ENCODE measurements at places on chromosomes 2 and 18. TPM values are rescaled to one million over a fixed set of nuclear protein-coding genes. Genes with fewer than 3 reads are reported as not detected.

DNA sequence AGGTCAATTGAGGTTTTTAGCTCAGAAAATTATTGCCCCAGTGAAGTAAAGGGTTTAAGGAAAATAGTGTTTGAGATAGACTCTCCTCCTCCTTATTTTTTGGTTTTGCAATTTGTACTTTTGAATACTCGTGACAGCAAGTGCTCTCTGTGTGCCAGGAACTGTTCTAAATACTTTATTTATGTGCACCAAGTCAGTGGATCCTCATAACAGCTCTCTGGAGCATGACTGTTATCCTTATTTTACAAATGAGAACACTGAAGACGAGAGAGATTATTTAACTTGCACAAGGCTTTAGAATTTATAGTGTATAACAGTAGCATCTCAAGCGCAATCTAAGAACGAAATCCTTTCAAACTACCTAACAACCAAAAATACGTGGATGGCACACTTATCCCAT is 24.7 kb downstream of the BABAM2 start:
- H3K4me1 ChIP-seq, result peaks cover 11% of the 10 kb centered on the region
- H3K36me3 ChIP-seq, result no peaks in the 10 kb centered on the region
- DNase-seq, result no peak

GRCh38 chr2:101111917-101112771 is 39.0 kb downstream of the TBC1D8 start:
- H3K27me3 ChIP-seq, result no peaks in the 10 kb centered on the region
- H3K27ac ChIP-seq, result peak overlapping the region; percentile 35
- no peaks in the 10 kb centered on the region for H3K36me3 ChIP-seq
- H3K4me1 ChIP-seq, result peaks cover 55% of the 10 kb centered on the region
- DNase-seq, result peak; percentile 45
- no peak overlapping the region for H3K4me3 ChIP-seq

MTCL1 gene
- 4.7 TPM for total RNA-seq

DNA sequence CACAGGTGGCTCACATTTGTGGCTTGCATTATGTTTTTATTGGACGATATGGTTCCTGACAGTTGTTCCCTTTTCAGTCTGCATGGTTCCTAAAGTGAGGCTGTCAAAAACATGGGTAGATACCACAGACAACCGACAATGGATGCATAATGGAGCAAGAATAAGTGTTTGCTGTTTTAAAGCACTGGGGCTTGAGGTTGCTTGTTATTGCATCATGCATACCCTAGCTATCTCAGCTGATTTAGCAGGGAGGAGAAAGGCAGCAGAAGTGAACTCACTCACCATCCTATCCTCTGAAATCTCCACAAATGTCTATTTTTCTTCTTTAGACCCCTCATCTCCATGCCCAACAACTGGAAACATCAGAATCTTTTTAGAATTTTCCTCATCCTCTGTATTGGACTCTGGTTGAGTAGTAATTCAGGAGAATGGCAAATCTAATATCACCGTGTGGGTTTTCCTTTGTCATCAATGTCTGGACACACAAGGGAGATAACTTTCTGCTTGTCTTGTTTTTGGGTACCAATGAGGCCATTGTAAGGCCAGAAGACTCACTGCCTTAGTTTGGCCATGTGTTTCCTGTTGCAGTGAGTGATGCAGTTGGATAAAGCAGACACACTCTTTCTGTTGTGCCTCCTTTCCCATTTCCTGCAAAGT is 46.7 kb downstream of the FBXO48 start:
- H3K4me1 ChIP-seq, result peaks cover 21% of the 10 kb centered on the region
- H3K27ac ChIP-seq, result no peak overlapping the region
- no peak overlapping the region for H3K4me3 ChIP-seq
- DNase-seq, result no peak
- no peaks in the 10 kb centered on the region for H3K27me3 ChIP-seq
- H3K36me3 ChIP-seq, result no peaks in the 10 kb centered on the region

MOGAT1 gene
- not detected for total RNA-seq

DNA sequence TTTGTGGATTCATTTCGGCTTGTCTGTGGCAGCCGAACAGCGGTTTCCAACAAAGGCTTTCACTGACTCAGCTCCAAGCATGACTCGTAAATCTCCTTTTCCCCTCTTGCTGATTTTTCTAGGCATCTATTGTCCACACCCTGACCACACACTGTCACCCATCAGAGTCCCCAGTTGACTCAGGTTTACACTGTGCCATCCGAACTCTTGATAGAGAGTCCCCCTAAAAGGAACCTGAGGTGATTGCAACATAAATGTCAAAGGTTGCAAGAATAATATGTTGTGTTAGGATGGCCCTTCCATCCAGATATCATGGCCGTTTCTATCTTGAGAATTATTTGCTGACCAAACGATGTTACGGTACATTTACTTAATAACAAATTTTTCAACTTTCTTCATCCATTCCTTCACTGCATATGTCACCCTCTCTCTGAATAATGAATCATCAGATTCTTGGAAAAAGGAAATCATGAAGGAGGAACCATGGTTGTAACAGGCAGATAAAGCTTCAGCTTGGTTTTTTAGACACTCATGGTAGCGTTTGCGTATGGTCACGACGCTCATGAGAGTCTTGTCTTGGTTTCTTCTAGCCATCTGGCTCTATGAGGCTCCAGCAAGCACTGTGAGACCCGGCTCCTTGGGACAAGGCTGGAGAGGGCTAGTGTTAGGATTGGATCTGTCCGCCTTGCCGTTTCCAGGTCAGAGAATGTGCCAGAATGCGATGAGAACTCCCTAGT is 72.1 kb downstream of the NPAS2 start:
- H3K27ac ChIP-seq, result no peak overlapping the region
- no peaks in the 10 kb centered on the region for H3K27me3 ChIP-seq
- H3K4me1 ChIP-seq, result no peaks in the 10 kb centered on the region
- H3K36me3 ChIP-seq, result no peaks in the 10 kb centered on the region
- no peak overlapping the region for H3K4me3 ChIP-seq

MYO1B gene
- 38.8 TPM for total RNA-seq

Data from cardiac muscle cell (in vitro differentiated cells and primary cell).